ENCODE measurements at places on chromosomes 12 and 14. TPM values are rescaled to one million over a fixed set of nuclear protein-coding genes. Genes with fewer than 3 reads are reported as not detected.

- DNase-seq = no peak
These were observed 34.9 kb upstream of the JDP2 start for GRCh38 chr14:75392686-75393641.

- no peak for DNase-seq
These were observed 286.3 kb downstream of the NUAK1 start for GRCh38 chr12:105852496-105852895.

DNA sequence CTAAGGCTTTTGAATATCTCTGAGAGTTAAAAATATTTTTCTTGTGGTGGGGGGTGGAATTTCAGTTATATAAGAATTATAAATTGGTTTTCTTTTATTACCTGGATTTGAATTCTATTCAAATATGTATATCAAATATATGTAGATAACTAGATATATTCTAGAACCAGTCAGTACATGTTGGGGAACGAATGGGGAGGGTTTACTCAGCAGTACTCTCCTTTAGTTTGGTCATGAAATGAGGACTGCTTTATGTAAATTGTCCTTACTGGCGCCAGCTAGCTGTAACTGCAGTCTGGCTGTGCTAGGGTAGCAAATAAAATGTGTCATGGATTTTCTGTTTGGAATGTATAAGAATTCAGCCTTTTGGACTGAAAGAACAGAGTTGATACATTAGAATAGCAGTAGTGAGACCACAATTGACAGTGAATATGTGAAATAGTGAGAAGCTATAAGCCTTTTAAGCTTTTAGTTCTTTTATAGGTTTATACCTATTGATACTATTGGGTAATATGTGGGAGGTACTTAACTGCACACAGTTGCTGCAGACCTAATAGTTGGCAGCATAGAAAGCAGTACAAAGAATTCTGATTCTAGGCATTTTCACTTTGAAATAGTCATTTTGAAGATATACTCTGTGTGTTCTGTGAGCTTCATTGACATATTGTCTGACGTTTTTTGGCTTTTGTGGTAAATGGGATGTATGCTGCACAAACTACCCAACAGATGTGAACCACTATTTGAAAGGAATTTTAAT lies 29.0 kb downstream of the ATF7IP start:
- no peak for DNase-seq

- no peak for DNase-seq
These were observed 241.2 kb downstream of the EGLN3 start for GRCh38 chr14:33709711-33710110.

GRCh38 chr14:50647753-50648152 lies 20.4 kb downstream of the SAV1 start:
- no peak for DNase-seq

DNA sequence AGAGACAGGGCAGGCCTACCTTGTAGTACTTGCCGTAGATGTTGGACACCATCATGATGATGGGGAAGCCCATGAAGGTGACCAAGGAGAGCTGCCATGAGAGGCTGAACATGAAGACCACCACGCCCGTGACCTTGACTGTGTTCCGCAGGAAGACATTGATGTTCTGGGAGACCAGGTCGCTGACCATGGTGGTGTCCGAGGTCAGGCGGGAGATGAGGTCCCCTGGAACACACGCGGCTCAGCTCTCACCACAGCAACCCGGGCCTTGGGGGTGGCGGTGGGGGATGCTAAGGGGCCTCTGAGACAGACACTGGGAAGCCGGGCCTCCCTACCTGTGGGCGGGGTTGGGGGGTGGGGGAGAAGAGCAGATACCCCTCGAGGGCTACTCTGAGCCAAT lies 17.7 kb downstream of the ABCB9 start:
- no peak for DNase-seq

GRCh38 chr12:114964841-114965240 lies 280.9 kb upstream of the TBX3 start:
- DNase-seq = no peak

GRCh38 chr14:95725685-95726336 lies 11.9 kb upstream of the TCL1A start:
- no peak for DNase-seq

OR6C2 gene
- total RNA-seq = 1.2 TPM

Data from ureter (tissue), 1 donor.